C1 segment of cervical spinal cord (tissue), 14 donors: ENCODE measurements at places on chromosomes 16 and 17.

- DNase-seq, result no peak
These were observed 8.8 kb downstream of the RSAD1 start for GRCh38 chr17:50487213-50488096.

- no peak for DNase-seq
These were observed 83.6 kb downstream of the SDK2 start for GRCh38 chr17:73560661-73561060.

DNA sequence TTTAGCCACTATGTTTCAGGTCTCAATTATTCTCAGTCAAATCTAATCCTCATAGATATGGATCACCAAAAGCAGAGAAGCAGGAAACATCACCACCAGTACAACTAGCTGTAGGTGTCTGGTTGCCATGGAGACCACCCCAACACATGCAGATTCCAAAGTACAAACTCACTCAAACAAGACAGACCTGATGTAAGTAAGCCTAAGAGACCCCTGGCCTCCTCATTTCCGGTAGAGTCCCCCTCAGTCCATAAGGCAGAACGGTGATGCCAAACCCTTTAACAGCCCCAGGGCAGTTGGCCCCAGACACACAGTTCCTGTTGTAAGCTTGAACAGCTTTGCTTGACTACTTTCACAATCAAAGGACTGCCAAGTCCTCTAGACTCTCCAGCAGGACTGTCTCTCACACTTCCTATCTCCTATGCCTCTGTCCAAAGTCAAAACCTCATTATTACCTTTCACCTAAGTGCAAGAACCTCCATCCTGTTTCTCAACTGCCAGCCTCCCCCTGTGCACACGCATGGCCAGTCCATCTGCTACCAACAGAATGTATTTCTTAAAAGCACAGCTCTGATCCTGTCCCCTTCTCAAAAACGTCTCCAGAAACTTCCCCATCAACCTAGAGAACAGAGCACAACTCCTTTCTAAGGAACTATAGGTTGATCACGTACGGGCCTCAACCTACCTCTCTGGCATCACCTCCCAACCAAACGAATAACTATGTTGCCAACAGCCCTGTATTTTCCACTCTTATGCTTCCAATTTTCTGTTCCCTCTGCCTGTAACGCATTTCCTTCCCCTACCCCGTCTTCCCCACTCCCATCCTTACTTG is 23.9 kb downstream of the SLC39A11 start:
- DNase-seq, result no peak

GRCh38 chr17:32445074-32445415 is 735 bp downstream of the PSMD11 start:
- no peak for DNase-seq

DNA sequence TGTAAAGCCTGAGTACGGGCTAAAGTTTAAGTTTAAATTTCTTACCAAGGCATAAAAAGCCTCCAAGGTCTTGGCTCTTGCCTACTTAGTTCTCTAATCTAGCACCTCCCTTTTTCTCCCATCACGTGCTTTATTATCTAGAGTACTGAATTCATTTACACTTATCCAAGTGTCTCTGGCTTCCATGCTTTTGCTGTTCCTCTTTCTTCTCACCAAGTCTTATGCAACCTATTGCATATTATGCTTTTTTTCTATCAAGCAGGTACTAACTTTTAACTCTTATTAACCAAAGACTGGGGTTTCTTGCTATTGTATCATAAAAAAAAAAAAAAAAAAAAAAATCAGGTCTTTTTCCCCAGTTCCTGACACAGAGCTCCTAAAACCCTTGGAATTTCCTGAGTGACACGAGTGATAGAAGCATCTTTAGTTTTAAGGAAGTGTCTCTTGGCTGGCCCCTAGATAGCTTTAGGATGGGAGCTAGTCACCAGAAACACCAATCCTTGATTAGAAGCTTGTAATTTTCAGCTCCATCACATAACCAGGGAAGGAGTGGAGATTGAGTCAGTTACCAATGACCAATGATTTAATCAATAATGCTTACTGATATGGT is 44.9 kb downstream of the SSH2 start:
- no peak for DNase-seq

DNA sequence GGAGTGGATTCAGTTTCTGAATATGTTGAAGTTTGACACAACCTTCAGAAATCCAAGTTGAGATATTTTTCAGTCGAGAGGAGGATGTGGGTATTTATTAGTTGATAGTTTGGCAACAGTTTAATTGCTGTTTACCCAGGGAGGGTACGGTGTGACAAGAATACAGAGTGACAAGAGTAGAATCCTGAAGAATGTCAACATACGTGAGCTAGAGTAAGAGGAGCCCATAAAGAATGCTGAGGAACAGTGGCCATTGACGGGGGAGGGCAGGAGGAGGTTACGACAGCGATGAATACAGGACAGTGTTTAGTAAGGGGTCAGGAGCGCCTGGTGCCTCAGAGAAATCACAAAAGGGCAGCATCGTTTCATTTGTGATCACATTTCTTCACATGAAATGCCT is 76.5 kb downstream of the AATF start:
- DNase-seq, result no peak

DNA sequence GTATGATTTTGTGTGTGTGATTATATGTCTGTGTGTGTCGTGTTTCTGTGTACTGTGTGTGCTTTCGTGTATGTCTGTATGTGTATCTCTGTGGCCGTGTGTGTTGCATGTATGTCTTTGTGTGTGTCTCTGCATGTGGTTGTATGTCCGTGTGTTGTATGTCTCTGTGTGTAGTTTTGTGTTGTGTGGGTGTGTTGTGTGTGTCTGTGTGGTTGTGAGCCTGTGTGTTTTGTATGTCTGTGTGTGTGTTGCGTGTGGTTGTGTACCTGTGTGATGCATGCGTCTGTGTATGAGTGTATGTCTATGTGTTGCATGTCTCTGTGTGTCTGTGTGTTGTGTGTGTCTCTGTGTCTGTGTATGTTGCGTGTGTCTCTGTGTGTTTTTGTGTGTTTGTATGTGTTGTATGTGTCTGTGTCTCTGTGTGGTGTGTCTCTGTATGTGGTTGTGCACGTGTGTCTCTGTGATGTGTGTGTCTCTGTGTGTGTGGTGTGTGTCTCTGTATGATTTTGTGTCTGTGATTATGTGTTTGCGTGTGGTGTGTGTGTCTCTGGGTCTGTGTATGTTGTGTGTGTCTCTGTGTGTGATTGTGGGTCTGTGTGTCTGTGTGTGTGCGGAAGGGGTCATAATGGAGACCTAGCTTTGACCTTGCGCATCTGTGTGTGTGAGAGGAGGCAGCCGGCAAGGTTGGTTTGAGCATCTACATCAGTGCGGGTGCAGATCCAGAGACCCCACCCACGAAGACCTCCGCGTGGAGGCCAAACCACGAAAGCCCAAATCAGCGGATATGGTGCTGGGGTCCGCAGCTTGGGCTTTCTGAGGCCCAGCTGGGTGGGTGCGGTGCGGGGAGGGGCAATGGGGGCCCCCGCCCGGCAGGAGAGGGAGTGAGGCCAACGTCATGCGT is 212.6 kb upstream of the GSE1 start:
- no peak for DNase-seq

DNA sequence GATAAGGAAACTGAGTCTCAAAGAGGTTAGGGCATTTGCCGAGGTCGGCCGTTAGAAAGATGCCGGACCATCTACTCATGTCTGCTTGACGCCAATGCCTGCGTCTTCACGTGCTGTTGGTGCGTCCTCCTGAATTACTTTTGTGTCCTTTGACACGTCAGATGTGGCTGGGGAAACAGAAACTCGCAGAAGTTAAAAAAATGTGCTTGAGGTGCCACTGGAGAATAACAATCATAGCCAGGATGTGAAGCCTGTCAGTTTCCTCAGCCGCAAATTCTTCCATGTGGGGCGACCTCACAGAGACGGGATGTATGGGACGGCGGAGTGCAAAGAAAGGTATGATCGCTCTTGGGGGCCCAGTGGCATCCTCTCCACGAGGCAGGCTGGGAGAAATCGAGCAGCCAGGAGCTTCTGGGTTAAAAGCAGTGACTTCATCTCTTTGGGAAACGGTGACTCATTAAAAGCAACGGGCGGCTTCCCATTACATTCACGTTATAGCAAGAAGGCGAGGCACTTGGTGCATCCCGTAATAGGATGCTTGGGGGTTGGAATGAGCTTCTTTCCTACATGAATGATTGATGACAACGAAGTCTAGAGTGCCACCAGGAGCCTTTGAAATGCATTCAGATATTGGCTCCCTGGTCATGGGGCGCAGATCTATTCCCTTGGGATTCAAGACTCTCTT is 67.8 kb downstream of the BMERB1 start:
- DNase-seq, result no peak

DNA sequence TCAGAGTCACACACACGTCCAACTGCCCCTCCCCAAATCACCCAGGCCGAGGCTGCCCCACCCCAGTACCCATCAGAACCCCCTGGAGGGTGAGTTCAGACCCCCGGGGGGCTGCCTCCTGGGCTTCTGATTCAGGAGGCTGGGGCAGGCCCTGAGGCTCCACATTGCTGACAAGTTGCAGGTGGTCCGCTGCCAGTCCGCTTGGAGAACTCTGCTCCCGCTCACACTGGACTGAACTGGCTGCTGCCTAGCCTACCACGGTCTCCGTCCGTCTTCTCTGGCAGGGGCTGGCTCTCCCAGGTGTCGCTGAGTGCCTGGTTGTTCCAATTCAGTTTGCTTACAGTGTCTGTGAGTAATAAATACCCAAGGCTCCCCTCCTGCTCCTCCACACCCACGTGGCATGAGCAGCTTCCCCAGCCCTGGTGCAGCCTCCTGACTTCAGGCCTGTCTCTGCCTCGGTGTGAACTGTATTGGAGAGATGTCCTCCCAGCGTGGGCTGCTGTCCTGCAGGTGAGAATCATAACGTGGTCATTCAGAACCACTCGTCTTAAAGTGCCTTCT is 163.4 kb downstream of the LAT start:
- DNase-seq, result no peak

DNA sequence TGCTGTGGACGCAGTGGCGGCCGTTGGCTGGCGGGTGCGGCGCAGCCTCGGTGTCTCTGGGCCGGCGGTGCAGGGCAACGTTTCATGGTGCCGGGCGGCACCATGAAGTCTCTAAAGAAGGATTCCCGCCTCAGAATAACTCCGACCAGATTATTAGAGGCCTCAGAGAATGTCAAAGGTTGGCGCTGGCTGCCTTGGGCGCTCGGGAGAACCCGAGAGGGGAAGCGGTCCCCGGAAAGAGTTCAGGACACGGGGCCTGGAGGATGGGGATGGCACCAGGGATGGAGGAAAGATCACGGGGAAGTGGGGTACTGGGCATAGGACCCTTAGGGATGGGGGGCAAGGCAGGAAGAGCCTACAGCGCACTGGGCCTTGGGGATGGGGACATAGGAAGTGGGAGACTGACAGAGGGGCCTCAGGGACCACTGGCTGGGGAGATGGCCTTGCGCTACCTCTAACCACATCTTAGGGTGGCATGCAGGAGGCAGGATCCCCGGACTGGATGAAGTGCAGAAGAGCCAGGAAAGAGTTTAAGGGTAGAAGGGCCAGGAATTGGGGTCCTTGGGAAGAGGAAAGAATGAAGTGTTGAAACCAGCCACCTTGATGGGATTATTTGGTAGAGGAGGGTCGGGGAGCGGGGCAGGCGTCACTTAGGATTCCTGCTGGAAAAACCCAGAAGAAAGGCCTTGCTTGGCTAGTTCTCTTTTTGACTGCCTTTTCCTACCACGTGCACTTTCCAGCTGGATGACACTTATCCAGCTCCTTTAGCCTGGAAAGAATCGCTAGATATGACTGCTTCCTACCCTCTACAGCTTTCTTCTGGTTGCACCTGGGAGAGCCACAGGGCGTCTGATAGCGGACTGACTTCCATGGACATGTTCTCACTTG is 578 bp downstream of the MYCBPAP start:
- DNase-seq, result no peak

DNA sequence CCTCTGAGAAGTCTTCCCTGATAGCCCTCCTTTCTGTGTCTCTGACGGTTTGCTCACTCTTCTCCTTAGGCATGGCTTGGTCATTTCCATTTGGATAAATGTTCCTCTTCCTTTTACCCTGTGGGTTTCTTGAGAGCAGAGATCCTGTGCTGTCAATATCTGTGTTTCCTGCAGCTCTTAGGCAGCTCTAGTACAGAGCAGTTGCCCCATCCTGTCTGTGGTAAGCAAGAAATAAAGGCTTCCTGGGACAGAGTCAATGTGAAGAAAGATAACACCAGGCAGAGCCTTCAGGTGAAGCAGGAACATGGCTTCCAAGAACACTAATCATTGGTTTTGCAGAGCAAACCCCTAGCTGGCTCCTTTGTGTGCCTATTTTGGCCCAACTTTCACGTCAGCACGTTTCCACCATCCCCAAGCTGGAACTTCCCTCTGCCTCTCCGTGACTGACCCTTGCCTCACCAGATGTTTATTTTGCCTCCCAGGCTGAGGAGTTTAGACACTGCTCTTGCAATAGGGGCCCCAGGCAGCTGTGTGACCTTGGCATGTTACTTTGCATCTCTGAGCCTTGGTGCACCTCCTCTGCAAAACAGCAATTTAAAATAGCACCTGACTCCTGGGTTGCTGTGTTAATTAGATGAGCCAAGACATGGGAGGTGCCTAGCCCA is 49.6 kb upstream of the SIAH1 start:
- no peak for DNase-seq

- DNase-seq, result no peak
These were observed 620 bp downstream of the SAMD14 start for GRCh38 chr17:50129353-50129727.

DNA sequence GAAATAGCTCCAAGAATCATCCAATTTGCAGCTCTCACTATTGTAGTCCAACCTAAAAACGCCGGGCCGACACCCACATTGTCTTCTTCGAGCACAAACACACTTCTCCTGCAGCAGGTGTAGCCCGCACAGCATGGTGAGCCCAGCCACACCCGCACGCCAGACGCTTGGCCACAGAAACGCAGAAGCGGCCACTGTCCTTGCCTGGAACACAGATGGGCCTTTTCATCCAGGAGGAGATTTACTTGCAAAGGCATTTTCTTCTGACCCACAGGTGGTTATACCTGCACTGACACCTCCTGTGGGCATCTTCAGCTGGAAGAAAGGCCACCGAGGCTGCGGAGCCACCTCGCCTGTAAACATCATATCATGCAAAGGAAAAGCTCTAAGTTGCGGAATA is 98.4 kb downstream of the ADCY9 start:
- DNase-seq, result no peak

GRCh38 chr16:57413733-57414132 is 9.2 kb downstream of the CCL17 start:
- no peak for DNase-seq

DNA sequence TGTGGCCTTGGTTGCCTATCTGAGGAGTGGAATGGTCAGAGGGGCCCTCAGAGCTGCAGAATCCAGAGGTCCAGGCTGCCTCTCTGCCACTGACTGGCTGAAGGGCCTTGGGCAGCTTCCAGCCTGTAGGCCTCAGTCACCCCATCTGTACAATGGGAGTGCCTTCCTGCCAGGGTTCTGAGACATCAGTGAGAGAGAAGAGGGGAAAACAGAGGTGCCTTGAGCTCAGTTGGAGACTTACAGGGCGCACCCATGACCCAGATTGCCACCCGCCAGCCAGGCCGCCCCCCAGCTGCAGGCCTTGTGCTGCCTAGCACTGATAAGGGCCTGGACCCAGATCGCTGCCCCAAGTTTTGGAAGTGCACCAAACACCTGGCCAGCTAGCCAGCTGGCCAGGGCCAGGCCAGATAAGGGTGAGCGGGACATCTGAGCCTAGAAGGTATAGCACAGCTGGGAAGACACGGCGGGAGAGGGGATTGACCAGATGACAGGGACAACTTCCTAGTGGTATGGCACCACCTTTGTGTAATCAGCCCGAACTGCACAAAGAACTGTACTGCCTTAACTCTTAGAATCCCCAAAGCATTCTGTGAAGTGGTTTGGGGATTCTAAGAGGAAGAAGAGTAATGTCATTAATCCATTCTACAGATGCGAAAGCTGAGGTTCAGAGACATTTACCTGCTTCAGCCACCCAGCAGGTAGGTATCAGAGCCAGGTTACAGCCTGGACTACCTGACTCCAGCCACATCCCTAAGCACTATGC is 1.4 kb downstream of the SLC4A1 start:
- DNase-seq, result no peak
